ENCODE measurements at places on chromosomes 11 and 22. TPM values are rescaled to one million over a fixed set of nuclear protein-coding genes. Genes with fewer than 3 reads are reported as not detected.
A peak's percentile ranks its signal among the peaks of the same experiment; 100 is the strongest.

Gene MB
- 2.6 TPM for total RNA-seq

Gene PNPLA3
- total RNA-seq: 0.19 TPM

Gene SOX6
- total RNA-seq: not detected

DNA sequence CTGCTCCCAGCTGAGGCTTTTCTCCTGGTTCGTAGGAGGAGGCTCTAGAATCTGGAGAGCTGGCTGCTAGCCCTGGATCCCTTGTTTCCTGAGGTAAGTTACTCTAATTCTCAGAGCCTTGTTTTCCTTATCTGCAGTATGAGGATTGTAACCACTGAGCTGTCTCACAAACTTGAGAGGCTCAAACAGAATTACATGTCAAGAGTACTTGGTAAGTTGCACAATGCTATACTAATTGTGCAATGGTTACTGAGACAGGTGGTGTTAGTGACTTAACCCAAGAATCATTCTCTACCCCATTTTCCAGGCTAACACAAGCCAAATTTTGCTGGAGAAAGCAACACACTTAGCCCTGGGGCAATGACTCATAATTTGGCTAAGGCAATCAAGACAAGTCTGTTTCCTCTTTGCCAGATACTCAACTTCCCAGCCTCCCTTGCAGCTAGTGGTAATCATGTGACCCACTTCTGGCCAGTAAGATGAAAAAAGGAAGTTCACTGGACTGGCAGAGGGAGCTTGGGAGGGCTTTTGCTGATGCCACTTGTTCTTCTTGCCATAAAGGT is 348.0 kb downstream of the TENM4 start:
- no peaks in the 10 kb centered on the region for H3K4me1 ChIP-seq
- DNase-seq: no peak
- no peaks in the 10 kb centered on the region for H3K27me3 ChIP-seq
- no peak overlapping the region for H3K4me3 ChIP-seq
- no peaks in the 10 kb centered on the region for H3K36me3 ChIP-seq

DNA sequence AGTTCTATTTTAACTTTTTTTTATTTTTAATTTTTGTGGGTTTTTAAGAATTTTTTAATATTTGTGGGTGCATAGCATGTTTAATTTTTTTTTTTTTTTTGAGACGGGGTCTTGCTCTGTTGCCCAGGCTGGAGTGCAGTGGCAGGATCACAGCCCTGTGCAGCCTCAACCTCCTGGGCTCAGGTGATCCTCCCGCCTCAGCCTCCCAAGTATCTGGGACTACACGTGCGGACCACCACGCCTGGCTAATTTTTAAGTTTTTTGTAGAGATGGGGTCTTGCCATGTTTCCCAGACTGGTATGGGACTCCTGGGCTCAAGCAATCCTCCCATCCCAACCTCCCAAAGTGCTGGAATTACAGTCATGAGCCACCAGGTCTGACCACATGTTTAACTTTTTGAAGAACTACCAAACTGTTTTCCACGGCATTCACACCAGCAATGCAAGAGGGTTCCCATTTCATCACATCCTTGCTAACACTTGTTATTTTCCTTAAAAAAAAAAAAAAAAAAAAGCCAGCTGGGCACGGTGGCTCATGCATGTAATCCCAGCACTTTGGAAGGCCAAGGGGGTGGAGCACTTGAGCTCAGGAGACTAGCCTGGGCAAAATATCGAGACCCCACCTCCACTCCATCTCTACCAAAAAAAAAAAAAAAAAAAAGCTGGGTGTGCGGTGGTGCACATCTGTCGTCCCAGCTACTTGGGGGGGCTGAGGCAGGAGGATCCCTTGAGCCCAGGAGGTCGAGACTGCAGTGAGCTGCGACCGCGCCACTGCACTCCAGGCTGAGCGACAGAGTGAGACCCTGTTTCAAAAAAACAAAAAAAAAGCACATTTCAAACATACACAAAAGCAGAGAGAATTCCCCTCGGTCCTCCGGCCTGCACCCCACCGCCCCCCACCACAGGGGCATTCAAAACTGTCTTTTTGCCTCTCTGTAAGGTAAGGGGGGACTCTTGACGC is 16.7 kb upstream of the TXNRD2 start:
- no peak overlapping the region for H3K4me3 ChIP-seq
- H3K27me3 ChIP-seq: no peaks in the 10 kb centered on the region
- no peak overlapping the region for H3K27ac ChIP-seq

DNA sequence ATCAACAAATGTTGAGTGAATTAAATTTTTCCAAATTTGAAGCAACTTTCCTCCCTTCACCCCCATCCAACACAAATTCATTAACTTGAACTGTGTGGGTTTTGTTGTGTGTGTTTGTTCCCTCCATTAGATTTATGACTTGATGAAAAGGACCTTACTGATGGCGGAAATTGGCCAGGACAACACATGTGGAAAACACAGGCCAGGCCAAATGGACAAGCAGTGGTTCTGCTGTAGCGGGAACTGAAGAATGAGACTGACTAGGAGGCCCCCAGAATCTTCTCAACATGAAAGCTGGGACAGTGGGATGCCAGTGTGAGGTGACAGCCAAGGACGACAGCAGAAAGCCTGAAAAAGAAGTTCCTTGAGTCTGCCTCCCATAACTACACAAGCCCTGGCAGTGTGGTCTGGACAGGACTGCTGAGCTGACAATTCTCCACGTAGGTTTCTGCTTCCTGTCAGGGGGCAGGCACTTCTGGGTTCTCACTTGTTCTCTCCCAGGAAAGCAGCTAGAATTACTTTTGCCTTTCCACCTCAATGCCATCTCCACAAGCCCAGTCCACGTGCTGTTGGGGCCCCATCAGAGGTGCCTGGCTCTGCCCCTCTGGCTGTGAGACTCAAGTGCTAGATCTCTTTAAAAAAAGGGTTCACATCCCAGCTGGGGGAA is 94.3 kb downstream of the ETS1 start:
- H3K4me1 ChIP-seq: peaks cover 96% of the 10 kb centered on the region
- H3K27me3 ChIP-seq: no peaks in the 10 kb centered on the region
- peaks cover 84% of the 10 kb centered on the region for H3K36me3 ChIP-seq
- peak overlapping the region; percentile 50 for H3K4me3 ChIP-seq
- peak overlapping the region; percentile 81 for H3K27ac ChIP-seq

DNA sequence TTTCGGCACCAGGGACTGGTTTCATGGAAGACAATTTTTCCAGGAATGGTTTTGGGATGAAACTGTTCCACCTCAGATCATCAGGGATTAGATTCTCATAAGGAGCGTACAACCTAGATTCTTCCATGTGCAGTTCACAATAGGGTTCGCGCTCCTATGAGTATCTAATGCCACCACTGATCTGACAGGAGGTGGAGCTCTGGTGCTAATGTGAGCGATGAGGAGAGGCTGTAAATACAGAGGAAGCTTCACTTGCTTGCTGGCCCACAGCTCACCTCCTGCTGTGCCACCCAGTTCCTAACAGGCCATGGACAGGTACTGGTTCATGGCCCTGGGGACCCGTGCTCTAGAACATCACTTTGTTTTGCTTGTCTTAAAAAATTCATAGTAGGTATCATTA is 41.8 kb upstream of the AMPD3 start:
- no peaks in the 10 kb centered on the region for H3K36me3 ChIP-seq
- peaks cover 7% of the 10 kb centered on the region for H3K27me3 ChIP-seq
- DNase-seq: peak; percentile 71
- no peak overlapping the region for H3K4me3 ChIP-seq
- H3K4me1 ChIP-seq: peaks cover 36% of the 10 kb centered on the region
- H3K27ac ChIP-seq: no peak overlapping the region

Gene NAV2
- 0.67 TPM for total RNA-seq

DNA sequence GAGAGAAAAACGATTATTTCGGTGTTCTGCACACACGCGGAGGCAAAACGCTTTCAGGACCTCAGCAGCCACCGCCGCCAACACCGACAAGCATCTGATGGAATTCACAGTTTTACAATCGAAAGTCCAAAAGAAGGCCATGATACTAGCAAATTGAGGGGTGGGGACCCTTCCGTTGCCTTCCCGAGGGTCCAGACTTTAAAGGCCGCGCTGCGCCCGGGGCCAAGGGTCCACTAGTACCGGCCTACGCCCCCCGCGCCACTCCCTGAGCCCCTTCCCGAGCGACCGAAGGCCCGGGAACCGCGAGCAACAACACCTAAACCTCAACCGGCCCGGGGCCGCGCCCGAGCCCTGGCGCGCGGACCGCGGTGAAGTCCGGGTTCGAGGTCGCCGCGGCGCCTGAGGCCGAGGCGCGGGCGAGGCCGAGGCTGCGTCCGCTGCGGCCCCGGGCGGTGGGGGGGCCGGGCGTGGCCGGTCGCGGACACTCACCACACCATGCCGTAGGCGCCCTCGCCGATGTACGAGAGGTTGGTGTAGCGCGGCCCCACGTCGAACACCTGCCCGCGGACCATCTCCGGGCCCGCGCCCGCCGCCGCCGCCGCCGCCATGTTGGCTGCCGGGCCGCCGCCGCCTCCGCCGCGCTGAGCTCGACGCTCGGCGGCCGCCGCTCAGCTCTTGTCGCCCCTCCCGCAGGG is 465 bp downstream of the MAPK1 start:
- peaks cover 37% of the 10 kb centered on the region for H3K4me1 ChIP-seq
- H3K36me3 ChIP-seq: peaks cover 22% of the 10 kb centered on the region
- H3K27ac ChIP-seq: peak overlapping the region; percentile 77
- peak overlapping the region; percentile 86 for H3K4me3 ChIP-seq
- peaks cover 12% of the 10 kb centered on the region for H3K27me3 ChIP-seq

DNA sequence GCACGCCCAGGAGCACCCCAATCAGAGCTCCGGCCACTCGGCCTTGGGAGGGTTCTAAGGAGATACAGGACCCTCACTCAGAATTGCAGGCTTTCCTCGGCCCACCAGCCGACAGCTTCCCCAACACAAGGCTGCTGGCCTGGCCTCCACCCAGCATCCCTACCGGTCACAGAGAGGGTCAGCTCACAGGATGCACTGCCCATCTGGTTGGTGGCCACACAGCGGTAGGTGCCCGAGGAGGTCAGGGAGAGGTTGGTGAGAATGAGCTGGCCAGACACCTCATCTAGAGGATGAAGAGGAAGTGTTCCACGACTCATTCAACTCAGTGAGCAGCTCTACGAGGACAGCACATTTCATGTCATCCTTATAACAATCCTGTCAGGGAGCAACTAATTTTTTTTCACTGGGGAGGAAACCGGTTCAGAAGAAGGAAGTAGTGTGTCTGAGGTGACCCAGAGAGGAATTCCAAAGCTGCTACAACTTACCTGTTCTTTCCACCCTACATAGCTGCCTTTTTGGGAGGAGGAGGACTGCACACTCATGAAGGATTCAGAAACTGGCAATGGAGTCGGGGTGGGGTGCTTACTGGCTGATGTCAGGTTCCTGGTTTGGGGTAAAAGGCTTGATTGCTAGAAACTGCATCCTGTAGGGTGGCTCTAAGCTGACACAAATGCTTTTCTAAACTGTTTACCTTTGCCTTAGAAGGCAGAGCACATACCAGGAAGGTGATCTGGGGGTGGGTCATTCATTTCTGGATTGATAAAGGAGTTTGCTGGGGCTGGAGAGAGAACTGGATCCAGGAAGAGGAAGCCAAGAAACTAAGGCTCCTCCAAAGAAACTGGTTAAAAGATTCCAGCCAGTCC is 3.3 kb downstream of the VSIG2 start:
- peaks cover 17% of the 10 kb centered on the region for H3K27me3 ChIP-seq
- no peaks in the 10 kb centered on the region for H3K36me3 ChIP-seq
- H3K4me1 ChIP-seq: peaks cover 14% of the 10 kb centered on the region
- no peak for DNase-seq

DNA sequence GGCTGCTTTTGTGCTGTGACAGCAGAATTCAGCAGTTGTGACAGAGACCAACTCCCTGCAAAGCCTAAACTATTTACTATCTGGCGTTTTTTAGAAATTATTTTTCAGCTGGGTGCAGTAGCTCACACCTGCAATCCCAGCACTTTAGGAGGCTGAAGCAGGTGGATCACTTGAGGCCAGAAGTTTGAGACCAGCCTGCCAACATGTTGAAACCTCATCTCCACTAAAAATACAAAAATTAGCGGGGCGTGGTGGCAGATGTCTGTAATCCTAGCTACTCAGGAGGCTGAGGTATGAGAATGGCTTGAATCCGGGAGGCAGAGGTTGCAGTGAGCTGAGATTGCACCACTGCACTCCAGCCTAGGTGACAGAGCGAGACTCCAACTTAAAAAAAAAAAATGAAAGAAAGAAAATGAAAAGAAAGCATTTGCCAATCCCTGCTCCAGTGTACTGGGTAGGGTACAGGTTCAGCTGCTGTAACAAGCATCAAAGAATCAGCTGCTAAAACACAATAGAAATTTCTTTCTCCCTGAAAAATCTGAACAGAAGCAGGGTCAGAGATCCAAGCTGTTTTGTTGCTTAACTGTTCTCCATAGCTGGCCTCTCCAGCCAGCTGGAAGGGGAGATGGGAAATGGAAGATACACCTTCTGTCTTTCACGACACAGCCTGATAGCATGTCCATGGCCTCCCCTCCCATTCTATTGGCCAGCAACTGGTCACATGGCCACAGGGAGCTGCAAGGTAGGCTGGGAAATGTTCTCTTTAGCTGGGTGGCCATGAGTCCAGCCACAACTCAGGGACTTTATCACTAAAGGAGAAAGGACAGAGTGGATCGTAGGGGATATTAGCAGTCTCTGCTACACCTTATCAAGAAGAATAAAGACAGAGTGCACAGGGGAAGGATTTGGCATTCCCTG is 8.5 kb upstream of the NCF4 start:
- peaks cover 15% of the 10 kb centered on the region for H3K27me3 ChIP-seq
- H3K27ac ChIP-seq: no peak overlapping the region
- H3K36me3 ChIP-seq: no peaks in the 10 kb centered on the region
- no peak overlapping the region for H3K4me3 ChIP-seq
- DNase-seq: no peak

DNA sequence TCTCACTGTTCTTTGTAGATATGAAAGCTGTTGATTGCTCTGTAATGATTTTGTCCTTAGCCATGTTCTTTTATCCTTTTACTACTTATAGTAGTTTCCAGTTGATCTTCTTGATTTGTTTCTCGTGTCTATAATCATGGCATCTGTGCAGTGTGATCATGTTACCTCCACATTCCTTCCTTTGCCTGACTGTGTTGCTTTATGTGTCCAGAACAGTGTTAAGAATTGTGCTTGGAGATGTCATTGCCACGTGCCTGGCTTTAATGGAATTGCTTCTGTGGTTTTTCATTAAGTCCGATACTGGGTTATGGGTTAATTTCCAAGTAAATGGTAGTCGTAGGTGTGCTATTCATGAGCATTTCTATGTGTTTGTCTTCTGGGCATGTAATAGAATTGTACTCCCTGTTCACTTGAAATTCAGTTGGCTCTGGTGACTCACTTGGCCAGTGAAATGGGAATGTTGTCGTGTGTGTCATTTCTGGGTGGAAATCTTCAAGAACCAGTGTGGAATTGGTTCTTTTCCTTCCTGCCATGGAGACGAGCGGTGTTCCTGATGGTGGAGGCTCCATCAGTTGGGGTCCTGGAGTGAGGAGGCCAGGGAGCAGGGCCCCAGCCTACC is 6.8 kb downstream of the GTSE1 start:
- no peak overlapping the region for H3K4me3 ChIP-seq
- H3K27ac ChIP-seq: no peak overlapping the region
- peaks cover 61% of the 10 kb centered on the region for H3K36me3 ChIP-seq
- no peaks in the 10 kb centered on the region for H3K27me3 ChIP-seq
- DNase-seq: no peak

DNA sequence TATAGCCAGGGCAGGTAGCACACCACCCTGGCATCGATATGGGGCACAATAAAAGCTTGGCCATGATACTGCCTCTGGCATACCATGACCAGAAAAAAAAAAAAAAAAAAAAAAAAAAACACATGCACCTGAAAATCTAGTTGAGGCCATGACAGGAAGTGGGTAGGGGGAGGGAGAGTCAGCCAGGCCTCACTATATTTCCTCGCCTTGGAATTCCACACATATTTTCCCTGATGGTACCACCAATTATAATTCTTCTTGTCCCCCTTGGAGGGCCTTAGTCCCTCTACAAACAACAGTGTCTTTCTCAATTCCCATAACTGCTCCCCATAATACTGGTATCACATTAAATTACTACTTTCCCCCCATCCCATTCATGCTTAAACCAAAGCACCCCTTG is 12.6 kb upstream of the CHKA start:
- no peak overlapping the region for H3K27ac ChIP-seq
- peaks cover 1% of the 10 kb centered on the region for H3K4me1 ChIP-seq
- no peak for DNase-seq
- peaks cover 14% of the 10 kb centered on the region for H3K36me3 ChIP-seq
- H3K4me3 ChIP-seq: no peak overlapping the region
- H3K27me3 ChIP-seq: peaks cover 14% of the 10 kb centered on the region

Measured in activated CD8-positive, alpha-beta memory T cell treated with anti-CD3 and anti-CD28 coated beads, Interleukin-2, amount 10 ng/mL, durations not matched to agents 7 days and 5 days (primary cell).